ENCODE measurements at places on chromosomes 5 and 9. TPM values are rescaled to one million over a fixed set of nuclear protein-coding genes. Genes with fewer than 3 reads are reported as not detected.

- DNase-seq = peak; percentile 65
Observed at GRCh38 chr9:6894135-6894534, 136.4 kb downstream of the KDM4C start.

DNA sequence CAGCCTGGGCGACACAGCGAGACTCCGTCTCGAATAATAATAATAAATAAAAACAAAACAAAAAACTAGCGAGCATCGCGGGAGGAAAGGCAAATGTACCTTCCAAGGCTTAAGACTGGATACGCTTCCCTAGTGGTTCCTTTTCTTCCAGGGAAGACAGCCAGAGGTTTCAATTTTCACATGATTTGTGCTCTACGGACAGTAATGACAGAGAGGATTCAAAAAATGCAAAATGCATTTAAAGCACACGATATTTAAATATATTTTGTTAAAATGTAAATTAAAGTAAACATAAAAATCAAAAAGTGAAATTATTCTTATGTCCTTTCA is 4.3 kb upstream of the TRIM41 start:
- no peak for DNase-seq

DNA sequence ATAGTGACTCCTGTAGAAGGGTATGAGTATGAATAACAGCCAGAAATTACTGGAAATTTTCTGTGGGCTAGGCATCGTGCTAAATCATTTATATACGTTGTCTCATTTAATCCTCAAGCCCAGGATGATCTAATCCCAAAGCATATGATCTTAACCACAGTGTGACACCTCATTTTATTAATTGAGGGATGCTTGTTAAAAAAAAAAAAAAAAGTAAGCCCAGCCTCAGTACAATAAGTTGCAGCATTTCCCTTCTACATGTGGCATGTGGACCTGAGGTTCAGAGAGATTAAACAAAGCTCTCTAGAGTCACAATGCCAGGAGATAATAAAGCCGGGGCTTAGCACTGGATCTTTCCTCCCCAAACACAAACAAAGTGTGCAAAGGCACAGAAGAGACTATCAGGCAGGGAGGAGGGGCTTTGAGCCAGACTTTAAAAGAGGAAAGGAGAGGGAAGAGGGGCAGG is 49.5 kb downstream of the KLF4 start:
- DNase-seq = no peak

DNA sequence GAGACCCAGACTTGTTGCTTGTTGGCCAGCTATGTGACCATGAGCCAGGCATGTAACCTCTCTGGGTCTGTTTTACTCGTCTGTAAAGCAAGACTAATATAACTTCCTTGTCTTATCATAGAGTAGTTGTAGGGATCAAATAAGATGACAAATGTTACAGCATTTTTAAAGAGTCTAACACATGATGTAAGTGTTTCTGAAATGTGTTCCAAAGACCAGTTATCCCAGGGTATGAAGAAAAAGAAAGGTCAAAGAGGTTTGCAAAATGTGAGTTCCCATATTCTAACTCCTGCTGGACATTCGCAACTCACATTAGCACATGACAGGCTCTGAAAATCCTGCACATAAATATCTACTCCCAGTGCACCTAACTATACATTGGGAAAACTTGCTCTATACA is 28.5 kb upstream of the MATR3 start:
- no peak for DNase-seq

DNA sequence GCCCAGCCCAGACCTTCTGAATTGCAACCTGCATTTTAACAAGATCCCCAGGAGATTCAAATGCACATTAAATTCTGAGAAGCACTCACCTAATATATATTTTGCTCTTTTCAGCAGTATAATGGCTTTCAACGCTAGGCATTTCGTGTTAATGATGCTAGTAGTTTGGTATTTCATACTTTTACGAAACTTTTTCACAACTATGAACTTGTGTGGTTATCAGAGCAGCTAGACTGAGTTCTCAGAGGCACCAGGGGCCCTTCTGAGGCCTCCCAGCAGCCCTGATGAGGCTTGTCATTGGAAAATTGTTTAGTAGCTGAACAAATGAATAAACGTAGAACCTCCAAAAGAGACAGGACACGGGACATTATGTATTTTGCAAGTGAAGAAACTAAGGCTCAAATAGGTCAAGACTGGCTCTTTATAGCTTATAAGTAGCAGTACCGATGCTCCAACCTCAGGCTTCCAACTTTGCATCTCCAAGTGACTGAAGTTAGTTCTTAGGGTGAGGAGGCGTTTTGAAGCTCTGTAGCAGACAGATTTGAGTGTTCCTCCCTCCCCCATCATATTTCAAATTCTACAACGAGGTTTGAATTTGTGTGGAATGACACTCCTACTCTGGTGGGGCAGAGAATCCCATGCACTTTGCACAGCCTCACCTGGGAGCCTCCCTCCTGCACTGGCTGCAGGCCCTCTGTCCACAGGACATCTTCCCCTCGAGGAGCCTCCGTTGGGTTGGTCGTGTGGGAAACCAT is 121.1 kb upstream of the SLC25A48 start:
- DNase-seq = no peak

HTR4 gene
- not detected for total RNA-seq

MLANA gene
- total RNA-seq = not detected

Data from activated CD8-positive, alpha-beta T cell treated with anti-CD3 and anti-CD28 coated beads, Interleukin-2, amount 10 ng/mL, durations not matched to agents 7 days and 5 days (primary cell).